T-cell (primary cell): ENCODE measurements at places on chromosomes 2 and 18.

GRCh38 chr2:63093502-63093901 is 42.9 kb downstream of the OTX1 start:
- no peak overlapping the region for H3K27ac ChIP-seq
- H3K4me1 ChIP-seq, result no peaks in the 10 kb centered on the region
- no peak overlapping the region for H3K4me3 ChIP-seq
- no peaks in the 10 kb centered on the region for H3K36me3 ChIP-seq
- no peaks in the 10 kb centered on the region for H3K27me3 ChIP-seq

DNA sequence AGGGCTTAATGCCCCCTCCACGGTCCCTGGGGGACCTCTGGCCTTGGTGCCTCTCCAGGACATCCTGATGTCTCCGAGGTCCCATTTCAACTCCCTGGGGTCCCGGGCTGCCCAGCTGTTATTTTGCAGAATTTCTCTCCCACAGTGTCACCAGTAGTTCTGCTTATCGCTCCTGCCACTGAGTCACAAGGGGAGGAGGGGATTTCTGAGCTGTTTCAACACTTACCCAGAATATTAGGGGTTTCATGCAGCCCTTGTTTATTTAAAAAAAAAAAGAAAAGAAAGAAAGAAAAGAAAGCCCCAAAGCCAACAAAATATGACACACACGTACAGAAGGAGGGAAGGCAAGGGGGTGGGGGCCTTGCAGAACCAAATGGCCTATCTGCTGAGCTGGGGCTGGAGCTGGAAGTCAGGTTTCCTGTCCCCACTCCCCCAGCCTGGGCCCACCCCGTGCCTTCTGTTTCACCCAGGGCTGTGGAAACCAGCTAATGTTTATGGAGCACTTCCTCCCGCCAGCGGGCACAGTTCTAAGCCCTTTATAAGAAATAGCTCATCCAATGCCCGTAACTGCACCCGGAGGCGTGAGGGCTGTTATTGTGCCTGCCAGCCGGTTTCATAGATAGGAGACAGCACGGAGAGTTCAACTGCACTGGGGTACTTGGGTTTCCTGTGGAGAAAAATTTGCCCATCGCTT is 8.4 kb upstream of the ARID5A start:
- H3K27me3 ChIP-seq, result peaks cover 5% of the 10 kb centered on the region
- H3K4me3 ChIP-seq, result peak overlapping the region; percentile 56
- DNase-seq, result peak; percentile 31
- H3K4me1 ChIP-seq, result peaks cover 17% of the 10 kb centered on the region
- no peaks in the 10 kb centered on the region for H3K36me3 ChIP-seq
- peak overlapping the region; percentile 11 for H3K27ac ChIP-seq

DNA sequence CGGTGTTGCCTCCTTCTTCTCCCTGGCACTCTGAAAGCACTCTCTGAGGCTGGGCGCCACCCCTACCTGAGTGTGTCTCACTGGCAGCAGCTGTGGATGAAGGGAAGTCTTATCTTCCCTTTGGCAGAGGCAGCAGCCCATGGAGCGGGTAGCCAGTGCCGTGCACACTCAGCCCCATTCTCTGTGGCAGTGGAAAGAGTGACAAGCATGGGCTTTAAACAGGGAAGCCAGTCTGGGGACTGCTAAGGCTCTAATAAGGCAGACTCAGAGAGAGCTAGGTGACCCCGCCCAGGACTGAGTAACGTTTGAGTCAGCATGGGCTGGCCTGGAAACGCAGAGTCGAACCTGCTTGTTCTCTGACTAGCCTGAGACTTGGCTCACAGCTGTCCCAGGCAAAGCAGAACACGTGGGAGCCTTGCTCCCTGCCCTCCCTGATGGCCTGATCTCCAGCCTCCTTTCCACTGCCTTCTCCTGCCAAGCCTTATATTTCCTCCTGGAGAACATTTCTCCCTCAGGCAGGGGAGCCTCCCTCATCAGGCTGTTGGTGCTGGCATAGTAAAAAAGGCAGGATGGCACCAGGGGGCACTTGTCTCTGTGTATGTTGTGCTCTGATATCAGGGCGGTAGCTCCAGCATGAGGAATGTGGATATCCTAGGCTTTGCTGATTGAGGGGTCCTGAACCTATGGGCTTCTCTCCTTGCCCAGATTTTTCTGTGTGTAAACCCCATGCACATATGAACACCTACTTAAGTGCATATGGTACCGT is 93.9 kb upstream of the LGALSL start:
- H3K4me1 ChIP-seq, result no peaks in the 10 kb centered on the region
- no peaks in the 10 kb centered on the region for H3K36me3 ChIP-seq
- no peak overlapping the region for H3K4me3 ChIP-seq
- H3K27me3 ChIP-seq, result peaks cover 38% of the 10 kb centered on the region
- H3K27ac ChIP-seq, result no peak overlapping the region

DNA sequence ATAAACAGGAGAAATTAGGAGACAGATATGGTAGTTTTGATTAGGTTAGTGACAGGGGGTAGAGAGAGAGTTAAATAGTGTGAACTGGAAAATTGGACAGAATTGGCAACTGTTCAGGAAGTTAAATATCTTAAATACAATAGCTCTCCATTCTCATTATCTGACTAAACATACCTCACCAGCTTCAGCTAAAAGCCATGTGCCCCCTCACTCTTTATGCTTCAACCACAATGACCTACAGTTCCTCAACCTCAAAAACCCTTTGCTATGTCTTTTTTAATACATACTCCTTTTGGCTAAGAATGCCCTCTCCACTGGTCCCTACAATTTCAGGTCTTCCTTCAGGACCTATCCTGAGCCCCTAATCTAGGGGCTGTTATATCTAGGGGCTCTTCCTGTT is 740.2 kb upstream of the ZEB2 start:
- no peak overlapping the region for H3K4me3 ChIP-seq
- no peak for DNase-seq
- no peak overlapping the region for H3K27ac ChIP-seq
- H3K27me3 ChIP-seq, result peaks cover 22% of the 10 kb centered on the region
- peaks cover 19% of the 10 kb centered on the region for H3K4me1 ChIP-seq

DNA sequence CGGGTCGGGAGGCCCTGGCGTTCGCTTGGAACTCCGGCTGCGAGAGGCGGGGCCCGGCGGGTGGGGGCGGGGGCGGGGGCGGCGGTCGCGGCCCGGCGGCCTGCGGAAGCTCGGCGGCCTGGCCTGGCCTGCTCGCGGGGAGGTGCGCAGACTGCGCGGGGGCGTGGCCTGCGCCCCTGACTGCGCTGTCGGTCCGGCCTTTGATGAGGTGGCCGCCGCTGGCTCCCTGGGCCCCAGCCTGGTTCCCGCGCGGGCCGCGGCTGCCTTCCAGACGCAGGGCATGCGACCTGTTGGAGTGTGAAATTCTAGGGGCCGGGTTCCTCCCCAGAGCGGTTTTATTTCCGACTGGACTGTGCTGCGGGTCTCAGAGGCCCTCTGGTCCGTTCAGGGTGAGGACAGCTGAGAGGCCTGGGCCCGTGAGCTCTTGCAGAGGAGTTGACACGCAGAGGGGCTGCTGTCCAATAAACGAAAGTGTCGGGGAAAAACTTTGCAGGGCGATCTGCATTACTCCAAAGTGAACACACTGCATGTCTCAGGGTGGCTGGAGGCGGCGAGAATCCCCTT is 629 bp downstream of the NRBP1 start:
- H3K4me3 ChIP-seq, result peak overlapping the region; percentile 94
- peak; percentile 49 for DNase-seq
- peak overlapping the region; percentile 88 for H3K27ac ChIP-seq
- peaks cover 12% of the 10 kb centered on the region for H3K36me3 ChIP-seq
- peaks cover 38% of the 10 kb centered on the region for H3K4me1 ChIP-seq

DNA sequence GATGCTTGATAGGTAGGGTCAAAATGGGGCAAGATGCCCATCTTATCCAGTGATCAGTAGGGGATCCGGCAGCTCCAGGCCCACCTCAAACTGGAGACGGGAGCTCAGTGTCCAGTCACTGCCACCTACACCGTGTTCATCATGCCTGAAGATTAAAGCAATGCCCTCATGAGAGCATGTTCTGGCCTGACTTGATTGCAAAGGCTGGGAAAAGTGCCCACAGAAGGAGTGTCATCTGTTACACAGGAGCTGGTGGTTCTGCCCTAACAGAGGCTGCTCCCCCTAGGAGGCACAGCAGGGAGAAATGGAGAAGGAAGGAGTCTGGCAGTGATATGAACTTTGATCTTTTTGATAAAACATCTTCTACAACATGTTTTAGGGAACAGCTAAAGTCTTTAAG is 92.3 kb downstream of the CCBE1 start:
- H3K4me1 ChIP-seq, result no peaks in the 10 kb centered on the region
- no peak overlapping the region for H3K4me3 ChIP-seq
